ENCODE measurements at places on chromosomes 6 and 20.
A peak's percentile ranks its signal among the peaks of the same experiment; 100 is the strongest.

DNA sequence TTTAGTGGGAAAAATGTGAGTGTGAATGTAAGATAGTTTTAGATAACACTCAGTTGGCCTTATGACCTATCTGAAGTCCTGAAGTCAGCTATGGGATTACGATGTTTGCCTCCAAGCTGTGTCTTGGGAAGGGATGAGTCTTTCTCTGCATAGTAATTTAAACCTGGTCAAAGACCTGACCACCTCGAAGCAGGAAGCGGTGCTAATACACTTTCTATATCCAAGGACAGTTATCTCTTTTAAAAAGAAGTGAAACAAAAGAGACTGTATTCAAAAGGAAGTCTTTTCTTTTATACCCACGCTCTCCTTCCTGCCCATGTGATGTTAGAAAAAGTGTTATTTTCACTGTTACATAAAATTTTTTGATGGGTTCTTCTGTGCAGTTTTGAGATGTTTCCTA lies 94.9 kb downstream of the JARID2 start:
- DNase-seq: no peak

GRCh38 chr6:167567142-167568033 lies 242.5 kb downstream of the TTLL2 start:
- no peak for DNase-seq

DNA sequence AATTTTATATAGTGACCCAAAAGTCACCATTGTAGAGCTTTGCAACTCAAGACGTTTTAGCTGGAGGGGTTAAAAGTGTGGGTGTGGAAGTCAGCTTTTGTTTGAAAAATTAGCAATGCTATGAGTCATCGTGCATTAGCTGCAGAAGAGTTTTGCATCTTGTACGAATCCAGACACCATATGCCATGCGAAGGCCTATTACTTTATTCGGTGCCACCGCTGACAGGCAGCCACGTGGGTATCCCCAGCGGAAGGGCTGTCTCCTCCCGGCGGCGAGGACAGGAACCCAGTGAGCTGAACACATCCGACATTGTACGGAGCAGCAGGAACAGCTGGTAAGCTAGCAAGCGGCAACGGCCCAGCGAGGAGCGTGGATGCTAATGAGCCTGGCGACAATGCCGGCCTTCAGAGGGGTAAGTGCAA lies 84.4 kb downstream of the INSM1 start:
- DNase-seq: peak; percentile 57

- DNase-seq: peak; percentile 15
These were observed 150.8 kb downstream of the PRL start for GRCh38 chr6:22145823-22146677.

DNA sequence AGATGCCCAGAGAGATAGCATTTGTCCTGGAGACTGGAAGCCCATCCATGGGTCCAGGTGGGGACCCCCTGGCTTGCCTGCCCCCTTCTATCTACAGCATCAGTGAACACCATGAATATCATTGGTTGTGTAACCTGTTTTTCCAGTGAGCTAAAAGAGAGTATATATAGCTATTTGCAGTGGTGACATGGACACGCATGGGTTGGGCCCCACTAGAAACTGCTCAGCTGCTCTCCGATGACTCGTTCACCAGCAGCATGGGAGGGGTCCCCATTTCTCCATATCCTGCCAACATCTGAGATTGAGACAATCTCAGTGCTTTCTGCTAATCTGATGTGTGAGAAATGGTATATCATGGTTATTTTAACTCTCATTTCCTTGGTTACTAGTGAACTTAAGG lies 4.0 kb upstream of the ZC3H12D start:
- no peak for DNase-seq

- DNase-seq: no peak
These were observed 104.6 kb upstream of the CDYL start for GRCh38 chr6:4671587-4672115.

DNA sequence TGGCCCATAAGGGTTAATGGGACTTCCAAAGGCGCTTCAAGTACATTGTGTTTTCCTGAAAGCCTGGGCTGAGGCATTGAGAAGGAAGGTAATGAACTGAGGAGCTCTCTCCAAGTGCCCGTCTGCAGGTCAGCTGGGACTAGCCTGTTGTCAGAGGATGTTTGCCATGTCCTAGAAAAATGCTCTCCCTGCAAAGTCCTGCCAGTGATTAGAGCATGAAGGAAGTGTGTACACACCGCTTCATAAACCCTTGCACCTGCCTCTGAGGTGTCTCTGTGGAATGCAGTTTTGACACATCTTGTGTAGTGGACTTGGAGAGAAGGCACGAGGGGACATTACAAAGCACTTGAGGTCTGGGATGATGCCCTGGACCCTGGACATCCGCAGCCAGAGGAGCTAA lies 506.7 kb downstream of the KIF16B start:
- DNase-seq: no peak

GRCh38 chr6:112936504-112936903 lies 589.4 kb downstream of the RFPL4B start:
- DNase-seq: no peak

- no peak for DNase-seq
These were observed 212.1 kb upstream of the PHACTR1 start for GRCh38 chr6:12504325-12504966.

GRCh38 chr6:20028143-20028542 lies 184.1 kb downstream of the MBOAT1 start:
- DNase-seq: no peak

DNA sequence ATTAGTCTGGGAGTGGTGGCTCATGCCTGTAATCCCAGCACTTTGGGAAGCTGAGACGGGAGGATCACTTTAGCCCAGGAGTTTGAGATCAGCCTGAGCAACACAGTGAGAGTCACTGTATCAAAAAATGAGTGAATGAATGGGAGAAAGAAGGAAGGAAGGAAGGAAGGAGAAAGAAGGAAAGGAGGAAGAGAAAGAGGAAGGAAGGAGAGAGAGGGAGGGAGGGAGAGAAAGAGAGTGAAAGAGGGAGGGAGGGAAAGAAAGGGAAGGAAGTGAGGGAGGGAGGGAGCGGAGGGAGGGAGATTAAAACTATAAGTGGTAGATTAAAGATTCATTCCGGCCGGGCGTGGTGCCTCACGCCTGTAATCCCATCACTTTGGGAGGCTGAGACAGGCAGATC lies 28.9 kb upstream of the RREB1 start:
- DNase-seq: no peak

DNA sequence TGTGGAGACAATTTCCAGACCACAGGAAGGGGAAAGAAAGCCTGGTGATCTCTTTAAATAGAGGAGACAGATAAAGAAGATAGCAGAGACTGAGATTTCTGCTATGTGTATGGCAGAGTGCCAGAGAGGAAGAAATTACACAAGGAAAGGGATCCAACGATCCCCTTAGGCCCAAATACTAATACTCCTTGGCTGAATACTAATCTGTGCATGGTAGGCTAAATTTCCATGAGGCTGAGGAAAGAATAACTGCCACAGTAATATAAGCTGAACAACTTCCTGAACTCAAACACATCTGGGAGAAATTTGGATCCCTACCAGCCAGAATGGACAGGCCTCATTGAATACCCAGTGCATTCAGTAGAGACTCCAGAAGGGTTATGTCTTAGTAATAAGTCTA lies 83.3 kb upstream of the TNFAIP3 start:
- DNase-seq: no peak

DNA sequence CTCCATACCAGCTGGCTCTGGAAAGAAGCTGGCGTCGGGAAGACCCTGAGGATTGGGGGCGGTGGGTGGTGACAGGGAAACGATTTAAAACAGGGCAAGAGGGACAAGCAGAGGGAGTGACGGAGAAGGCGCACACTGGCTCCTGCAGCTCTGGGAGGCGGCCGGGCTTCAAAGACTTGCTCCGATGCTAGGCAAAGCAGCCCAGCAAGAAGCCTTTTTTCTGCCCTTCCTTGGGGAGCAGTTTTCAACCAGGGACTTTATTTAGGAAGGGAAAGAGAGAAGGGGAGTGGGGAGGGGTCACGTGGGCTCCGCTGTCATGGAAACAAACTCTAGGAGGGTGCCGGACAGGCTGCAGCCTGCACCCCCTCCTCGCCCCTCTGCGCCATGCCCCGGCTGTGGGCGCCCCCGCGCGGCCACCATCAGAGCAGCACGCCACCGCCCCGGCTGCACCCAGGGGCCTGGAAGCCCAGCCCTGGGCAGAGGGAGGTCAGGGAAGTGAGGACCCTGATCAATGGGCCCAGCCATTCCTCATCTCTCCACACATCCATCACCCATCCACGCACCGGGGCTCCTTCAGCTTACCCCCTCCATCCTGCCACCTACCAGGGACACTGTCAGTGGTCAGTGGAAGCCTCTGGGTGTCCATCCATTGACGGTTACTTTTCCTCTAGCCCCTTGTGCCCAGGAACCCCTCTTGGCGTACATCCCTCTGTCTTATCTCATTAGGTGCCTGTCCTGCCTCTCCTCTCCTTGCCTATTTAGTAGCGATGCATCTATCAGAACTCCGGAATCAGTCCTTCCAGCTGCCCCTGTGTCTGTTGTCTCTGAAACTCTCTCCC lies 66.6 kb upstream of the CCDC167 start:
- peak; percentile 60 for DNase-seq

DNA sequence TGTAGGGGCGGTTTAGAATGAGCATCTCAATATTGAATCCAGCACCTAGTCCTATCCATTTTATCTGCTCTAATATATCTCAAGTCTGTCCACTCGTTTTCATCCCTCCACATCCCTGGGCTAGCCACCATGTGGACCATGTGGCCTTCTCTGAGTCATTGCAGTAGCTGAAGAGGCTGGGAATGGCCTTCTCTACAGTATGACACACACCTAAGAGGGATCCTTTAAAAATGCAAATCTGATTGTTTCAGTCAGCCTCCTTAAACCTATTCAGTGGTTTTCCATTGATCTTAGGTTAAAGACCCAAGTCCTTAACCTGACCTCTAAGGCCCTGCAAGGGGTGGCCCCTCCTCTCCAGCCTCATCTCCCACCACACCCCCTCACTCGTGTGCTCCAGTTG lies 9.4 kb downstream of the RING1 start:
- no peak for DNase-seq

DNA sequence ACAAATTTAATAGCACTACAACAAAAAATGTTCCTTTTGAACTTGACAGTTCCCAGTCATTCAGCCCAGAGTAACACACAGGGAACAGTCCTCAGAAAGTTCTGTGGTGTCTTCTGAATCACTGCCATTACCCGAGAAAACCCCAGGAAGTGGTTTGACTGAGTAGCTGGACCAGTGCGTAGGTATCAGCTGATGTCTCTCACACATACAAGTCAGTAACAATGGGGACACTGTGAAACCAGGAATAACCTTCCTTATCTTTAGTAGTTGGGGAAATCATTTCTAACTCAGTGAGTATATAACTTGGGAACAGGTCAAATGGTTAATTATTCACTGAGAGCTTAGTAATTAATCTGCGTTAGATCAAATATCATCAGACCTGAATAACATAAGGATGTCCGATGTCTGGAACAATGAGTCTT lies 73.1 kb downstream of the HIVEP2 start:
- DNase-seq: peak; percentile 35

- no peak for DNase-seq
These were observed 88.5 kb downstream of the PSMG4 start for GRCh38 chr6:3347247-3347646.

DNA sequence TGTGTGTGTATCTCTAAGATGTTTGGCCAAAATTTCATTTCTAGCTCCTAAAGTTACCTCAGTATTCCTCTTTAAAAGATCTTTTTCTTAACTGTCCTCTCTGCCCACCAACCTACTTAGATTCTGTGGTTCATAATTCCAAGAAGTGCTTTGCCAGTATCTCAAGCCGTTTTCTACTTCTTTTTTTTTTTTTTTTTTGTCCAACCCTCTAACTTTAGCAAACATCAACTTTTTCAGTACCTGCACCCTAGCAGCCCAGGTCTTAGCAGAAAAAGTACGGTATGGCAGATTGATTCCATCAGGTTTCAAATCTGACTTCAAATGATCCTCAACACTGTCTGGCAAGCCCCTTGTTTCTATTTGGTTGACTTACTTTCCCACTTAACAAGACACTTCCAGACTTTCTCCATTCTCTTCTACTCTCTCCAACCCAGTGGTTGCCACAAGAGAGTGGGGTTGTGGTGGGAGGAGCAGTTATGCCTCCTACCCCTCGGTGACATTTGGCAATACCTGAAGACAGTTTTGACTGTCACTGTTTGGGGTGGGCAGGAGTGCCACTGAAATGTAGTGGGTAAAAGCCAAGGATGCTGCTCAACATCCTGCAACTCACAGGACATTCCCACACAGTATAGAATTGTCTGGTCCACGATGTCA lies 10.8 kb upstream of the MAN1A1 start:
- no peak for DNase-seq

DNA sequence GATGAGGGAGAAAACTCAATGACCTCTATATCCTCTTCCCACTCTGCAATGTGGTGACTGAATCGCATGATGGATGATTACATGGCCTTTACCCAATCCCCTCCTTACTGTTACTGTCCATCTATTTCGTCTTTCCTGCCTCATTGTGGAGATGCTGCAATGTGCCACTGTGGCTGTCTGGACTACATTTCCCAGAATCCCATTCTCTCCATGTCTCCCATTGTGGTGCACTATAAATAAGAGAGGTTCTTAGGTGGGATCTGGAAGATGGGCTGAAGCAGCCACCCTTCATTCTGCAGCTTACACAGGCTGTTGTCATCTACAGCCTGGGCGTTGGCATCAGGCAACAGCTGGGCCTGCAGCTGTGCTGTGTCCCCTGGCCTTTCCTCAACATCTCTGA lies 233.6 kb downstream of the PRKN start:
- no peak for DNase-seq

GRCh38 chr6:112233847-112234246 lies 20.5 kb downstream of the LAMA4 start:
- no peak for DNase-seq

DNA sequence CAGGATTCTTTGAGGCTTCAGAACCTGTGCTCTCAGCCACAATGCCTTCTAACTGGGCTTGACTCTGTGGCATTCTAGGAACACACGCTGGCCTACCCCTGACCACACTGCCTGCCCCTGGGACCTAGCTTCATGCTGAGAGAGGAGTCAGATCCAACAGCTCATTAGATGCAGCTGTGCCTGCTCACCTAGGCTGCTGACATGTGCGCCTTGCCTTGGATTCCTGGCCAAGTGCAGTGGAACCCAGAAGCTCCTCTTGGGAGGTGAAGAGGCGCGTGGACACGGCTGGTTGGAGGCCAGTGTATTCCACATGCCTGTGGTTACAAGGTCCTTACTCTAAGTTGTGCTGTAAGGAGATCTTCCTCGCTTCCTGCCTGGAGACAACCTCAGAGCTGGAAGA lies 24.7 kb upstream of the KCNK16 start:
- no peak for DNase-seq

DNA sequence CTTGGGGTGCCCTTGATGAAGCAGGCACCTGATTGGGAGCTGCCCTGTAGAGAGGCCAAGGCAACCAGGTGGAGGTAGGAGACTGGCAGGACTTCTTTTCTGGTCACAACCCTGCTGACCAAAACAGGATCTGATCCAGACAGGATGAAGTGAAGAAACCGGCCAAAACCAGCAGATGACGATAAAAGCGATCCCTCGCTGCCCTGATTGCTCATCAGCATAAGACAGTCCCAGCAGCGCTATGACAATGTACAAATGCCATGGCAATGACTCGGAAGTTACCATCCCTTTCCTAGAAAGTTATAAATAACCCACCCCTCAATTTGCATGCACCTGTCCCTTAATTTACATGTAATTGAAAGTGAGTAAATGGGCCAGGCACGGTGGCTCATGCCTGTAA lies 88.4 kb upstream of the PDE10A start:
- no peak for DNase-seq

- DNase-seq: no peak
These were observed 172.9 kb upstream of the COL21A1 start for GRCh38 chr6:56420296-56420695.

- no peak for DNase-seq
These were observed 31.5 kb downstream of the PPP1R16B start for GRCh38 chr20:38836991-38837390.
